Renal cortical epithelial cell (primary cell): ENCODE measurements at places on chromosomes 1 and 21.

GRCh38 chr1:21188235-21188634 lies 11.5 kb upstream of the EIF4G3 start:
- DNase-seq = no peak

DNA sequence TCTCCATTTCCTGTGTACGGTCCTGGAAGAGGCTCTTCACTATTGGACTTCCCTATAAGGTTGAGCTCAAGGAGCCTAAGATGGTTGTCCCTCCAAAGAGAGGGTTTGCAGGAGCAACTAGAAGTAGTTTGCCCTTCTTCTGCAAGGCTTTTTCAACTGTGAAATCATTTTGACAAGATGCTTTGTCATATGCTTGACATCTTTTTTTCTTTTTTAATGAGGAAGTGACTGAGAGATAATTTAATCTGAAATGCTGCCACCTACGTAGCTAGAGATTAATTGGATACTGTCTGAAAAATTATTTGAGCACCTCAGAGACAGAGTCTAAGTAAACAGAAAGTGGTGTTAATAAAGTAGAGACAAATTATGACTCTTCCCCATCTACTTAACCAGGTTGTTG lies 97.0 kb downstream of the CHRM3 start:
- DNase-seq = no peak

- DNase-seq = peak; percentile 95
These were observed at the start of gene ADAR for GRCh38 chr1:154607609-154608396. Gene ADAR (minus strand): TSS chr1:154608186. CDS start chr1:154608006, 180 bp downstream.

- no peak for DNase-seq
These were observed 1176.5 kb downstream of the NCAM2 start for GRCh38 chr21:22174746-22175145.

DNA sequence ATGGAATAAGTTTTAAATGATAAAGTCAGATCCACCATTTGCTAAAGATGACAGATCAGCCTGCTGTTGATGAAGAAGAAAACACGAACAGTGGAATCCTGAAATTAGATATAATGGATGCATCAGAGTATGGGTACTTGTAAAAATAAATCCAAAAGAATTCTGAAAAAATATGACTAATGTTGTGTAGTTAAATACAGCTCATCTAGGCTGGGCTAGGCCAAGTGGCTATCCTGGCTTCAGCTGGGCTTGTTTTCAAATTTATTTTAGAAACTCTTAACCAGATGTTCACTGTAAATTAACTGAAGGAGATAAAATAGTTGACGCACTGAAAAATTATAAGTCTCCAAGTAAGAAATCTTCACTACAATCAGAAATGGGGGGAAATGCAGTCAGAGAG lies 7.4 kb upstream of the RGS2 start:
- DNase-seq = no peak

DNA sequence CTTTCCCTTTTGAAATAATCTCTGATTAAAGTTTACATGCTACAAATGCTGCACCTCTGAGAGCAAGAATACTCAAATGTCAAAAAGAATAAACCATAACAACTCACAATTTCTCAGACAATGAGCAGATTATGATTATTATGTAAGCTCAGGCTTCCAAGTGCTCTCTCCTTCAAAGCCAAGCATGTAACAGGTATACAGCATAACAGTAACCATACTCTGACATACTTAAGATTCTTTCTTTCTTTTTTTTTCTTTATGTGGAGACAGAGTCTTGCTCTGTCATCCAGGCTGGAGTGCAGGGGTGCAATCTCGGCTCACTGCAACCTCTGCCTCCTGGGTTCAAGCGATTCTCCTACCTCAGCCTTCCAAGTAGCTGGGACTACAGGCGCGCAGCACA lies 155.4 kb downstream of the EIF4G3 start:
- DNase-seq = peak; percentile 53

GRCh38 chr1:117122330-117123025 lies 929 bp upstream of the TRIM45 start:
- DNase-seq = peak; percentile 6

DNA sequence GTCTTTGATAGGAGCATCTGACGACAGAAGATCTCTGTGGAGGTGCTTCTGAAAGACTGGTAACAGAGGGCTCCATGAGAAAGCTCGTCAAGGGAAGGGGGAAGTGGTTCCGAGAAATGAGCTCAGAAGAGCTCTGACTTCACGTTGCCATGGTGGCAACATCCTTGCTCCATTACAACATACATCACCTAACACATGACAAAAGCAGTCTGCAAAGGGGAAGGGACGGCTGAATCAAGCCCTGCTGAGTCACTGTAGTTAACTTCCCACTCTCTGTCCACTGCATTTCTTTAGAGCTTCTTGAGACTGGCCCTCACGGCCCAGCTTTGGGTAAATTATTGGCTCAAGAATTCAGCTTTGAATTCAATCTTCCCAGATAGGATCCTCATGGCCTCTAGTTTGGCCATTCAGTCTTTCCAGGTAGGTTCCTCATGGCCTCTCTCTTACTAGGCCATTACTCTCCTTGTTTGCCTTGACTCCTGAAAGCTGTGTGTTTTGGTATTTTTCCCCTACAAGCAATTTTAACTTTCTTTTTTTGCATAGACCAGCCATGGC lies 88.0 kb upstream of the ZNF648 start:
- DNase-seq = peak; percentile 95

- no peak for DNase-seq
These were observed 12.3 kb downstream of the LAPTM5 start for GRCh38 chr1:30745156-30745833.

DNA sequence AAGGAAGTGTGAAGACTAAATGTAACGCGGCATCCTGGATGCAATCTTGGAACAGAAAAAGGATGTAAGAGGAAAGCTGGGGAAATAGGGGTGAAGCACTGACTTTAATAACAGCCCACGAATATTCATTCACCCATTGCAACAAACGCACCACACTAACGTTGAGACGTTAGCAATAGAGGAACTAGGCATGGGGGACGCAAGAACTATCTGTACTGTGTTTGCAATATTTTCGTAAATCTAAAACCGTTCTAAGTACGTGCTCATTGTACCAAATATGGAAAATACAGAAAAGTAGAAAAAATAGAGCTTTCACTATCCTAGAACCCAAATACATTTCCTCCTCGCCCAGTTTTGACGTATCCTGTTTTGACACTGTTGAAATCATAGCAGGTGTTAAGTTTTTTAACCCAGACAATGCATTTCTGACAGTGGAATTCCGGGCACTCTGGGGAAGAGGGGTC lies 3.9 kb downstream of the LAPTM5 start:
- no peak for DNase-seq

GRCh38 chr1:30860320-30860652 lies 48.3 kb downstream of the SDC3 start:
- no peak for DNase-seq

DNA sequence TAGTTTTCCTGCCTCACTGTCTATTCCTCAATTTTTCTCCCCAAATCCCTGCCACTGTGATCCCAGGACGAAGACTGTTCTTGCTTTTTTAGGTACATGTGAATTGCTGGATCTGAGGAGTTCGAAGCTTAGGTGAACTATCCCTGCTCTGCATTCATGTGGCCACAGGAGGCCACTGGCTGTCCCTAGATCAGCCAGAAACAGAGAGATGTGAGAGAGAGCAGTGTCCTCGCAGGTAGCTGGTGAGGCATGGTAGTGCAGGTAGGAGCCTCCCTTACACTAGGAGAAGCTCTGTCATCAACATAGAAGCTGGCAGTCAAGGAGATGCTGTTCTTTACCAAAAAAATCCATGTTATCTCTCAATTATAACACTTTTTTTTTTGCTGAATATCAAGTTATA lies 71.5 kb downstream of the USP24 start:
- DNase-seq = no peak

DNA sequence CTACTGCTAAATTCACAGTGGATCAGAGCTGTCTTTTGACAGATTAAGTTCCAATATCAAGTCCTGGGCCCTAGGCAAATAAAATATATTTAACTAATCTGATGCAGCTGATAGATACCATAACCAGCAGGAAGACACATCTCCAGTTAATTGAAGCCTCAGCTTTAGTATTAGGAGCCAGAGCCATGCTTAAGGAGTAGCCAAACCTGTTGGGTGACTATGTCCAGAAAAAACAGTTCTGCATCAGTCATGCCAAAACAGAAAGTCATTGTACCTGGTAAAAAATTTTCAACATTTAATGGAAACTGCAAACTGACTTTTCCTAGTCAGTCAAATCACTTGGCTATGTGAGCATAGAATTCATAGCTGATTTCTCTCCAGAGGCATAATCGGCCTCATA lies 200.5 kb upstream of the RUNX1 start:
- DNase-seq = no peak

DNA sequence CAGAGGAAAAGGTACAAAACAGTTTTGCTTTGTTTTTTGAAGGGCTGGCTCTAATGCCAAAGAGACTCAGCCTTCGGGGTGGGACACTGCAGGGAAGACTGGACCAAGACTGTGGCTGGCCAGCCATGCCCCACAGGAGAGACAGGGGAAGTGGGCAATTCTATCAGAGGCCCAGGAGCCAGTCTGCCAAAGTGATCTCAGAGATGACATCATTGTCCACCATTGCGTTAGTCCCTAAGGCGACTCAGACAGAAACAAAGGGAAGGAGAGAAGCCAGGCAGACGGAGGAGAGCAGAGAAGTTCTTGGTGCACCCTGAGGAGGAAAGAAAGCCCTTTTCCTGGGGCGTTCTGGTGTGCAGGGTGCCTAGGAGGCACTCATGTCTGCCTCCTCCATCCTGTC lies 26.4 kb downstream of the OPTC start:
- DNase-seq = peak; percentile 59

DNA sequence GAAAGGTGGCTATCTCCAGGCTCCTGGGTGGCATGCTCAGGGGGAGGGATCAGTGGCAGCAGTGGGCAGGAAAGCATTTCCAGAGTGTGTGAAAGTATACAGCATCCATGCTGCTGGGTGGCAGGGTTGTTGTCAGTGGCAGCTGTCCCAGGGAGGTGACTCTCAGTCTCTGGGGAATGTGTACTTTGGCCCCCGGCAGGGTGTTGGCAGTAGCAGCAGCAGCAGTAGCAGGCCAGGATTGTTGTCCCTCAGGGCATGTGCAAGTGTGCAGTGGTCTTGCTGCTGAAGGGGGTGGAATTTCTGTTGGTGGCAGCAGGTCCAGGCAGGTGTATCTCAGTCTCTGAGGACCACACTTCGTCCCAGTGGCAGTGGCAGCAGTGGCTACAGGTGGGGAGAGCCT lies 71.7 kb upstream of the GUCA2B start:
- DNase-seq = no peak

GRCh38 chr1:156622581-156623297 lies 3.5 kb downstream of the HAPLN2 start:
- DNase-seq = no peak

GRCh38 chr1:217674028-217674729 lies 43.0 kb downstream of the SPATA17 start:
- DNase-seq = no peak

GRCh38 chr1:165958306-165958705 lies 130.9 kb downstream of the UCK2 start:
- DNase-seq = no peak

- DNase-seq = no peak
These were observed 19.7 kb upstream of the CHI3L1 start for GRCh38 chr1:203206129-203206687.

- DNase-seq = no peak
These were observed 242.5 kb upstream of the VAMP3 start for GRCh38 chr1:7528386-7529198.

DNA sequence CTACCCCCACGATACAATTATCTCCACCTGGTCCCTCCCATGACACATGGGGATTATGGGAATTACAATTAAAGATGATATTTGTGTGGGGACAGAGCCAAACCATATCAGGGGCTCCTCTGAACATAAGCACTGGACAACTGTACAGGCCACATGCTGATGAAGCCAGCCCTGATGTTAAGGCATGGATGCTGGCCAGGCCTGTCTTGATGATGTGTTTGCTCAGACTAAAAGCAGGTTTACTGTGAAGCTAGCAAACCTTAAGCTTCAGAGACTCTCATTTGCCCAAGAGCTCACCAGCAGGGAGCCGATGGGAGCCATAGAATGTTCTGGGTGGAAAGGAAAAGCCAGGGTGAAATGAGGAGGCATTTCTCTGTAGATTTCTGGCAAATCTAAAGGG lies 135.3 kb upstream of the KCNK1 start:
- DNase-seq = no peak

- DNase-seq = peak; percentile 78
These were observed 22.6 kb downstream of the AK4 start for GRCh38 chr1:65170511-65171142.

DNA sequence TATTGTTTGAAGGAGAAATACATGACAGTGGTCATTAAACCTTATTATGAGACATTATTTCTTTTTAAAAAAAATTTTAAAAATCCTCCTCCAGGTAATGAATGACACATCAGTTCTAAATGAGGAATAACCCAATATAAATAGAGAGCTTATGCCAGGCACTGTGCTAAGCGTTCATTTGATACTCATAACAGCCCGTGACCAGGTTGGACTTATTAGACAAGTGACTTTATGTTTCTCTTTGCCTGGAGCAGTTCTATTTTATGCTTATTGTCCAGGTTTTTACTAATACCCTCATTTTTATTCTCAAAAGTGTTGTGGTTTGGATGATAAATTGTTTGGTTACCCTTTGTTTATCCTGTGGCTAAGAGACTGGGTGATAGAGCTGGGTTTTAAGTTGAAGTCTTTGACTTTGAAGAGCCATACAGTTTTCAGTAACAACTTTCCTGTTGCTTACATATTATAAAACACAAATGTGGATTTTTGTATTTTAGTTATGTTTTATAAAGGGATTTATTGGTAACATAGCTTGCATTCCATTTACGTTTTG lies 84.2 kb downstream of the RABGAP1L start:
- peak; percentile 9 for DNase-seq
